ENCODE measurements at places on chromosomes 3 and 15.

GRCh38 chr3:52733256-52733891, 27.5 kb downstream of the SPCS1 start:
- DNase-seq: no peak

GRCh38 chr3:121228971-121229370, 316.8 kb downstream of the POLQ start:
- no peak for DNase-seq

- DNase-seq: no peak
Measured at GRCh38 chr15:52150043-52150825, 37.7 kb upstream of the BCL2L10 start.

DNA sequence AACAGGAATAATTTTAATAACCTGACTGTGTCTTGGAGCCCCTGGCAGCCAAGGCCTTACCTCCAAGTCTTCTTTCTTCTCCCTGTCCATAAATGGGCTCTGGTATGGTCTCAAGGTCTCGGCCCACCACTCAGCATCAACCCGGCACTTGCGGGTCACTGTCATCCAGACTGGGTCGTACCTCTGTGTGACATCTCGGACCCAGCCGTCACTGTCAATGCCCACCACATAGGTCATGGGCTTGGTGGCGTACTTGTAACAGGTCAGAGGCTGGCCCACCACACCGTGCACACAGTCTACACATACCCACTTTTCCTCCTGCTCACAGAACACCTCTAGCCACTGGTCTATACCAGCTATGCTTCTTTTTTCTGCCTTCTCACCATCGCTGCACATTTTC, 20.4 kb downstream of the XPC start:
- no peak for DNase-seq

GRCh38 chr15:68682330-68682729, 103.5 kb downstream of the CORO2B start:
- no peak for DNase-seq

GRCh38 chr3:100992231-100993012, 799 bp downstream of the ABI3BP start:
- no peak for DNase-seq

DNA sequence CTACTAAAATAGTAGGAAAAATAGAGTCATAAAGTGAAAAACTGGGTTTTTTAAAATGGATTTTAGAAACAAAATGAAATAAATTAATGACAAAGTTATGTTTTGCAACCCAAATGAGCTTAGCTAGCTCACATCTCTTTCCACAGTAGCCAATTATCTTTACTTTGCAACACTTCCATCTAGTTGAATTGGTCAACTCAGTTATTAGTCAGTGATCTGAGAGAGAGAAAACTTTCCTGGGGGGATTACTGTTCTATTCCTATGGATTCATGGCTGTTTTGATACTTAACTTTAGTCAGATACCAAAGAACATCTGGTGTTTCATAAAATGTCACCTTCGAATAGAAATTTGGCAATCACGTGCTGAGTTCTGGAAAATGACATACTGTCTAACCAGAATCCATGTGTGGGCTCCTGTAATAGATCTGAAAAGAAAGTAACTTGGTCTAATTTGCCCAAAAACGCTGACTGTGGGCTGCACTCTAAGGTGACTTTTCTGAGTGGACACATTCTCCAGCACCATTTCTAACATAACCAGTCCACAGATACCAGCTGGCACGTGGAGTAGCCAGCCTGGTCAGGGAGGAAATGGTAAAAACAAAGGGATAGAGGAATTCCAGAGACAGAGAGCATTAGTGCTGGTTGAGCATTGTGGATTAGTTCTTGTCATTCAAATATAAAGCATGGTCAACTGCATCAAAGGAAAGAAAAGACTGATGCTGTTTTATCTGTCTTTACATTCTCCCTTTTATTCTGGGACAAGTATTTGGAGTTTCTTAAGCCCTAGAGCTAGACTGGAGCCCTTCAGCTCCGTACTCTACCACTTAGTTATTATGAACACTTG, 45.2 kb upstream of the CCDC80 start:
- no peak for DNase-seq

- no peak for DNase-seq
Measured at GRCh38 chr15:35306361-35306981, 221.4 kb upstream of the NANOGP8 start.

GRCh38 chr15:49860101-49860500, 239.3 kb downstream of the DTWD1 start:
- no peak for DNase-seq

DNA sequence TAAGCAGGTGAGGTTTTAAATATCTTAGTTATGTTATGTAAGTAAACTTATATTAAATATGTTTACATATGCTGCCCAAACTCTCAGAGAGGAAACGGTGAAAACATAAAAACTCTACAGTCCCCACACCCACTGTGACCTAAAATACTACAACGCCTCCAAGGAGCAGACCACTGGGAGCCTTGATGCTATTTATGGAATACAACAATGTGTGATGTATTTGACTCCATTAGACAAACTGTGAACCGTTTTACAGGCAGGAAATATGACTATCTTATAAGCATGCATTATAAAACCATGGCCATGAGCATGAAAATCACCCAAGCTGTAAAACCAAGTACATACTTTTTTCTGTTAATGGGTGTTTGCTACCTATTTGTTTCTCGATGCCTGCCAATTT, 379.5 kb upstream of the TBL1XR1 start:
- no peak for DNase-seq

GRCh38 chr15:85430406-85431204, 50.2 kb downstream of the AKAP13 start:
- no peak for DNase-seq

GRCh38 chr3:125694761-125695294, 99.5 kb upstream of the OSBPL11 start:
- no peak for DNase-seq
